ENCODE measurements at places on chromosomes 7 and 10.

DNA sequence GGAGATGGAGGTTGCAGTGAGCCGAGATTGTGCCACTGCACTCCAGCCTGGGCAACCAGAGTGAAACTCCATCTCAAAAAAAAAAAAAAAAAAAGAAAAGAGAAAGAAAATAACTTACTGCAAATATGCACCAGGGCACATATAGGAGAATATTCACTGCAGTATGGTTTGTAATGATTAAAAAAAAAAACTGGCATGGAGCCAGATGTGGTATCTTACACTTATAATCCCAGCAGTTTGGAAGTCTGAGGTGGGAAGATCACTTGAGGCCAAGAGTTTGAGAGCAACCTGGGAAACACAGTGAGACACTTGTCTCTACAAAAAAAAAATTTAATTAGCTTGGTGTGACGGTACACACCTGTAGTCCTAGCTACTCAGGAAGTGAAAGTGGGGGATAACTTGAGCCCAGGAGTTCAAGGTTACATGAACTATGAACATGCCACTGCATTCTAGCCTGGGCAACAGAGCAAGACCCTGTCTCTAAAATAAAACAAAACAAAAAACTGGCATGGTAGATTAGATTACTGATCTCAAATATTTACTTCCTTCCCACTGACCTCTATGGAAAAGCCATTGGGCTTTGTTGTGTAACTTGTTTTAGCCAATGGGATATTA lies 85.6 kb downstream of the MICU1 start:
- no peak for DNase-seq

- no peak for DNase-seq
Measured at GRCh38 chr10:29346296-29347001, 57.6 kb downstream of the LYZL1 start.

DNA sequence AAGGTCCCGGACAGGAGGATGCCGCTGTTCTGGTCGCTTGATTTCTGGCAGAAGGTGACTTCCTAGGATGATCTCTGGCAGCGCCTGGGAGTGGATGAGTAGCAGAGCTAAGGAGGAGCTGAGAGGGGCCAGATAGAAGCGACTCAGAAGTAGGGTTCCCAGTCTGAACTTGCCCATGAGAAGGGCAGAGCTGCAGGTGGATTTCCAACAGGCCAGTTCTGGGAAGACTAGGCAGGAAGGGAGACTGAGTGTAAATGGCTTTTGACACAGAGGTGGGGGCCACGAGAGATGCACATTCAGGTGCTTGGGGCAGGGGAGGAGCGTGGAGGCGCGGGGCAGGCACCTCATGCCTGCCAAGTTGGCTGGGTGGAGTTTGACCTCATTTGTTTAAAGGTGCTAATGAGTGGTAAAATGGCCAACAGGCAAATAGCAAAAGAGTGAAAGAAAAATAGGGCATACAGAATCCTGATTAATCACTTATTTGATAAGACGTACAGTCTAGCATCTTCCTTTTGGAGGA lies 58.8 kb downstream of the SHH start:
- no peak for DNase-seq

GRCh38 chr7:71987200-71987767 lies 424.9 kb downstream of the CALN1 start:
- no peak for DNase-seq

- no peak for DNase-seq
Measured at GRCh38 chr7:75669579-75669978, 69.2 kb downstream of the HIP1 start.

DNA sequence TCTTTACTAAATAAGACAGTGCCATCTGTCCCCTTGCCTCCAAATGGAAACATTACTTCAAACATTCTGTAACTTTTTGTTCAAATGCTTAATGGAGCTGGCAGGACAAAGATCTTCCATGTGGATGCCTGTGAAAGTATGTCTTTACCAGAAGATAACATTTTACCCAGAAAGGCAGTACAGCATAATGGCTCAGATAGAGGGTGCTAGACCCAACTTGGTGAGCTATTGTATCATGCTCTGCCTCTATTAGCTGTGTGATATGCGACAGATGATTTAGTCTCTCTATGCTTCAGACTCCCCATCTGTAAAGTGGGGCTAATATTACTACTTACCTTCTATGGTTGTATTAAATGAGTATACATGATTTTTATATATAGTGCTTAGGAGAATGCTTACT lies 8.8 kb upstream of the SMKR1 start:
- DNase-seq, result no peak

DNA sequence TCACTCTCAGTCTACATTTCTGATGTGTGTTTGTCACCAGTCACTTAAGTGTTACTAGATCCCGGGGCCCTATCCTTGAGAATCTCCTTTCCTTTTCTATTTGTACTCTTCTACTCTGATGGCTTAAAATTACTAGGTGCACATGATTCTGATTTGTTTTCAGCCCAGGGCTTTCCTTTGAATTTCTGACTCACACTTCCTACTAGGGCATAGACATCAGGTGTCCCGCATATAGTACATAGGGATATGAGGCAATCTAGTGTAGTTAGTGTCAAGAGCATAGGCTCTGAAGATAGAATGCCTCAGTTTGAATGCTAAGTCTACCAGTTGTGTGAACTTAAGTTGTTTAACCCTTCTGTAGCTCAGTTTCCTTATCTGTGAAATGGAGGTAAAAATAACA lies 49.4 kb upstream of the LRRN3 start:
- no peak for DNase-seq

Measured in stimulated activated CD4-positive, alpha-beta T cell treated with anti-CD3 and anti-CD28 coated beads, TNF-alpha, amount 100 ng/mL, for 1 hour (primary cell).